ENCODE measurements at places on chromosomes 7 and 10.

DNA sequence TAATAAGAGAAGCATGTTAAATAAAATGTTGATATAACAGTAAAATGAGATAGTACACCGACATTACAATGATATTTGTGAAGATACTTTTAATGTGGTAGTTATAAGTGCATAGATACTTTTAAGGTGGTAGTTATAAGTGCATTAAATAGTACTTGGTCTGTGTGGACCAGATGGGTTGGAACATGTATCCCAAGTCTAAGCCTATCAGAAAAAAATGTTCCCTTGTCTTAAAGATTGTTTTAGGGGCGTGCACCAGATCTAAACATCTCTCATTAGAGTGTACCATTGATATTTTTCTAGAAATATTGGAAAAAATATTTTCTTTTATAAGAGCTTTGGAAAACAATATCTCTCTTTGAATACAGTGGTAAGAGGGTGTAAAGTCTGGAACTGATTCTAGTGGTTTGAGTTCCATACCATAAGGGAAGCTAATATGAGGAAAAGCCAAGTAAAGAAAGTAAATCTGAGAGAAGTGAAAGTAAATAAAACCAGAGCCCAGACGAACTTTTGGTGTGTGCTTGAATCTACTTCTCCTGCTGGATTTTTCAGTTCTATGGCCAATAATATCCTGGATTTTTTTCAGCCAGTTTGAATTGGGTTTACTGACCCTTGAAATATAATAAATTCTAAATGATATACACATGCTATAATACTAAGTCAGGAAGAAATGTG, 175.3 kb downstream of the MBL2 start:
- H3K4me3 ChIP-seq, result no peak overlapping the region
- H3K27ac ChIP-seq, result no peak overlapping the region
- no peak for DNase-seq
- no peaks in the 10 kb centered on the region for H3K36me3 ChIP-seq
- H3K27me3 ChIP-seq, result no peaks in the 10 kb centered on the region
- peaks cover 2% of the 10 kb centered on the region for H3K4me1 ChIP-seq

- no peak overlapping the region for H3K4me3 ChIP-seq
- no peak overlapping the region for H3K27ac ChIP-seq
- H3K27me3 ChIP-seq, result no peaks in the 10 kb centered on the region
- H3K4me1 ChIP-seq, result no peaks in the 10 kb centered on the region
- no peaks in the 10 kb centered on the region for H3K36me3 ChIP-seq
Measured at GRCh38 chr7:49089717-49090116, 165.4 kb downstream of the CDC14C start.

DNA sequence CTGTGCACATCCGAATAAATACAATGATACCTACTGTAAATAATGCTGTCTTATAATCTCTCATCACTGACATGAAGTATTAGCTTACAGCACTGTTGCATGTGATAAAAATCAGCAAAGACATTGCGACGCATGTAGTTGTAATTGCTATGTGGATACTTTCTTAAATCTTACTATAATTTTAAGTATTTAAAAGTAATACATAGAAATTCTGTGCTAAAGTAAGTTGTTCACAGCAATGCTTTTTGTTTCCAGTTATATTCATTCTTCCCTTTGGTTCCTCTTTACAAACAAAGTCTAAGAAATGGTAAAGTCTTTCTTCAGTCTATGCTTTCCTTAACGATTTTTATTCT, 113.7 kb upstream of the DGKB start:
- no peaks in the 10 kb centered on the region for H3K27me3 ChIP-seq
- no peak for DNase-seq
- no peak overlapping the region for H3K27ac ChIP-seq
- no peaks in the 10 kb centered on the region for H3K4me1 ChIP-seq
- H3K36me3 ChIP-seq, result no peaks in the 10 kb centered on the region

- peaks cover 50% of the 10 kb centered on the region for H3K36me3 ChIP-seq
- peaks cover 5% of the 10 kb centered on the region for H3K4me1 ChIP-seq
- no peak for DNase-seq
Measured at GRCh38 chr10:32489901-32490300, 44.0 kb downstream of the CCDC7 start.

DNA sequence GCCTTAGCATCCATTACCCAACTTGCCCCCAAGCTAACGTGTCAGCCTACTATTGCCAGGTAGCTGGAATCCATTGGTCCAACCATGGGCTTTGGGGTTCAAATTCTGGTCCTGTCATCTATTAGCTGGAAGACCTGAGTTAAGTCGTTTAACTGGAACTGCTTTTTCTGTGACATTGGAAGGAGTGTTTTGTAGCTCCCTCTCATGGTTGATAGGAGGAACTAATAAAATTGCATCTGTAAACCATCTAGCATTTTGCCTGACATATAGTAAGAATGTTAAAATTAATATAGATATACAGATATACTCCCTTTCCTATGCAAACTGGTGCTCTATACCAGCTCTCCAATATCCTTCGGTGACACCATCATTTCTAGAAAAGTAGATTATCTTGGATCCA, 23.8 kb upstream of the SLF2 start:
- DNase-seq, result no peak
- no peaks in the 10 kb centered on the region for H3K36me3 ChIP-seq
- H3K4me1 ChIP-seq, result no peaks in the 10 kb centered on the region
- no peak overlapping the region for H3K4me3 ChIP-seq
- H3K27ac ChIP-seq, result no peak overlapping the region
- peaks cover 24% of the 10 kb centered on the region for H3K27me3 ChIP-seq

- no peaks in the 10 kb centered on the region for H3K36me3 ChIP-seq
- peaks cover 6% of the 10 kb centered on the region for H3K4me1 ChIP-seq
- DNase-seq, result no peak
- peak overlapping the region; percentile 51 for H3K4me3 ChIP-seq
- peaks cover 2% of the 10 kb centered on the region for H3K27me3 ChIP-seq
Measured at GRCh38 chr10:93742633-93743349, 14.9 kb upstream of the LGI1 start.

- H3K36me3 ChIP-seq, result no peaks in the 10 kb centered on the region
- no peak for DNase-seq
- H3K4me3 ChIP-seq, result no peak overlapping the region
- H3K27ac ChIP-seq, result no peak overlapping the region
Measured at GRCh38 chr7:156419782-156420181, 220.8 kb upstream of the RNF32 start.

GRCh38 chr10:49096890-49097445, 18.4 kb downstream of the VSTM4 start:
- no peak overlapping the region for H3K4me3 ChIP-seq
- H3K27ac ChIP-seq, result no peak overlapping the region
- peaks cover 7% of the 10 kb centered on the region for H3K27me3 ChIP-seq
- no peaks in the 10 kb centered on the region for H3K36me3 ChIP-seq

GRCh38 chr10:49252313-49253034, 46.5 kb upstream of the C10orf71 start:
- DNase-seq, result no peak
- H3K4me3 ChIP-seq, result no peak overlapping the region
- H3K36me3 ChIP-seq, result no peaks in the 10 kb centered on the region
- H3K27me3 ChIP-seq, result no peaks in the 10 kb centered on the region
- no peak overlapping the region for H3K27ac ChIP-seq

DNA sequence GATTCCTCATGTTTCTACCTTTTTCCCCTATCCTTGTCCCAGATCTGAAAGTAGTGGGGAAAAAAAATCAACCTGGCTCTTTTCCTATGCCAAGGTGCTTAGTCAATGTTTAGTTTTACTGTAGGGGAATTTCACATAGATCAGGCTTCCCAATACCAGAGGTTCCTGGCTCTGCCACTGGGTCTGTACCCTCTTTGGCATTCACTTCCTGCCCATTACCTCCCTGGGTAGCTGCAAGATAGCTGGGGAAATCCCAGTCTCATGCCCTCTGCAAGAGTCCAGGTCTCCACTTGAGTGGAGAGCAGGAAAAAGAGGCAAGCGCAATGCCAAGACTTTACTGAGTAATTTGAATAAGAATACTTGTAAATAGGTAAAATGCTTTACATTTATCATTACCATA, 3.5 kb upstream of the BPGM start:
- H3K4me3 ChIP-seq, result no peak overlapping the region
- no peak for DNase-seq
- no peaks in the 10 kb centered on the region for H3K36me3 ChIP-seq

All from memory B cell (primary cell).